T-helper 17 cell (primary cell): ENCODE measurements at places on chromosomes 7 and 10.

DNA sequence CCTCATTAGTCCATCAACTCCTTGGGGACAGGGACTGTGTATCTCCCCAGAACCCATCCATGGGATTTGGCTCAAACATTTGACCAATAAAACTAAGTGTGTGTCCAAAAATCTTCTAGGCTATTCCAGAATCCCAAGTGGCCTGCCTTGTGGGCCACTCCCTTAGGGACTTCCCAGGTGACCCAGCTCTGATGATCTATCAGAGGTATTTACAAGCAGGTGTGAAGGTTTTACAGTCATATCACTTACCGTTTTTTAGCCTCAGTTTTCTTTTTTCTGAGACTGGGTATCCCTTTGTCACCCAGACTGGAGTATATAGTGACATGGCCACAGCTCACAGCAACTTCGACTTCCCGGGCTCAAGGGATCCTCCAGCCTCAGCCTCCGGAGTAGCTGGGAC lies 64.4 kb downstream of the PIP4K2A start:
- no peak for DNase-seq

- no peak for DNase-seq
These were observed 1.9 kb downstream of the CYREN start for GRCh38 chr7:135168489-135169140.

- no peak for DNase-seq
These were observed 39.6 kb upstream of the DNAJB6 start for GRCh38 chr7:157297185-157297584.

- DNase-seq = no peak
These were observed 127.9 kb downstream of the INSYN2A start for GRCh38 chr10:127068485-127068884.

DNA sequence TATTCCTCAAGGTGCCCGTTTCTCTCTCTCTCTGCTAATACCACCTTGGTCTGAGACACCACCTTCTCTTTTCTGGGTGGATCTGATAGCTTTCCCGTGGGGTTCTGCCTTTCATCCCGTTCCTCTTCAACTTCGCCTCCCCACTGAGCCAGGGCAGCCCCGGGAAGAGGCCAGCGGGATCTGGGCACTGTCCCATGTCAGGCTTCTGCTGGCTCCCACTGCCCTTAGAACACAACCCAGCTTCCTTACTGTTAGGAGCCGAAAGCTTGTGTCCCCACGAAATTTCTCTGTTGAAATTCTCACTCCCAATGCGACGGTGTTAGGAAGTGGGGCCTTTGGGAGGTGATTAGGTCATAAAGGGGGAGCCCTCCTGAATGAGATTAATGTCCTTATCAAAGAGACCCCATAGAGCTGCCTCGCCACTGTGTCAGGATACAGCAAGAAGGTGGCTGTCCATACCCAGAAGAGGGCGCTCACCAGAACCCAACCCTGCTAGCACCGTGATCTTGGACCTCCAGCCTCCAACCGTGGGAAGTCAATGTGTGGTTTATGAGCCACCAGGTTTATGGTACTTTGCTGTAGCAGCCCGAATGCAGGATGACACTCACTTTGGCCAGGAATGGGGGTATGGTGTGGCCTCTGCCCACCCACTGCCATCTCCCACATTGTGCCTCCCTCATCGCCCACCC lies 79.2 kb downstream of the CAMK1D start:
- no peak for DNase-seq

GRCh38 chr7:103905997-103906396 lies 83.5 kb downstream of the RELN start:
- no peak for DNase-seq

- no peak for DNase-seq
These were observed 305.0 kb downstream of the GATA3 start for GRCh38 chr10:8359467-8359866.

- DNase-seq = no peak
These were observed 739 bp upstream of the MEST start for GRCh38 chr7:130490888-130491804.

DNA sequence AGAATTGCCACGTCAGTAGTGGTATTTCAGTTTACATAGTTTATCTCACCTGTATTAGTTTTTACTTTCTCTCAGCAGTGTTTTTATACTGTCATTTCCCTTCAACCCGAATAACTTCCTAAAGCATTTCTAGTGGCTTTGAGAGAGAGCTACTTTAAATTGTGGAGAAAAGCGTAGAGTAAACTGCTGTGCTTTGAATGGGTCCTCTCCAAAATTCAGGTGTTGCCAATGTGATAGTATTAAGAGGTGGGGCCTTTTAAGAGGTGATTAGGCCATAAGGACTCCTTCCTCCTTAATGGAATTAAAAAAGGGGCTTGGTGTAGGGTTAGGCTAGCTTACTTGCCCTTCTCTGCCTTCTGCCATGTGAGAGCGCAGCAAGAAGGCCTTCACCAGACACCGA lies 98.4 kb downstream of the LCOR start:
- DNase-seq = no peak

DNA sequence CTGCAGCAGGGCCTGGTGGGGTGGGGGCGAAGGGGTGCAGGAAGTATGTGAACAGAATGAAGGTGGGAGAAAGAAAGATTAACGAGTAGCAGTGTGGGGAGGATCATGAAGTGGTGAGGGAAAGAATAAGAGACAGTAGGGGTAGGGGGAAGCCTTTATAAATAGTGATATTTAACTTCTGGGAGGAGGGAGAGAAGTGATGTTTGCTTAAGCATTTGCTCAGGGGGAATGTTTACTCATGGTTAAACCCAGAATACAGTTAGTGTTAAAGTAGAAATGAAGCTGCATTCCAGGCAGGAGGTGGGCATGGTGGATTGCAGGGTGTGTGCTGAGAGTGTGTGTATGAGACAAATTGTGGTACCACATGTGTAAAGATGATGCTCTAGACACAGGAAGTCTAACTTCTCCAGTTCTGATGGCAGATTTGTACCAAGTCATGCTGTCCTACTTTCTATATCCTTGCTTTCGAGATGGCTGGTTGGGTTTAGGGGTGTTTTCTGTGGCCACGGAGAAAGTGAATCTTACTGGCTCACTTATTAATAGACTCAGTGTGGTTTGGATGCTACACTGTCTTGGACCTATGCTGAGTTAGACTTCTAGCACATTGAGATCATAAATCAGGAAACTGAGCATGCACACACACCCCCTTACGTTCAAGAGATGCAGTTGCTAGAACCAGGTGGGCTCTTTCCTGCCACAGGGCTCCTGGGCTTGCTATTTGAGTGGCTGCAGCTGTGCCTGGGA lies 10.6 kb upstream of the DNMBP start:
- DNase-seq = no peak

- DNase-seq = no peak
These were observed 188.7 kb downstream of the ZNF716 start for GRCh38 chr7:57638666-57639065.

- DNase-seq = no peak
These were observed 8.5 kb upstream of the AP5Z1 start for GRCh38 chr7:4766666-4767519.

- no peak for DNase-seq
These were observed 851 bp upstream of the GOT1 start for GRCh38 chr10:99431190-99431760.

GRCh38 chr10:3002304-3002703 lies 65.0 kb upstream of the PFKP start:
- DNase-seq = no peak
